ENCODE measurements at places on chromosomes 7 and 10.

GRCh38 chr7:108239501-108240225 lies 109.5 kb upstream of the LAMB4 start:
- no peak for DNase-seq

DNA sequence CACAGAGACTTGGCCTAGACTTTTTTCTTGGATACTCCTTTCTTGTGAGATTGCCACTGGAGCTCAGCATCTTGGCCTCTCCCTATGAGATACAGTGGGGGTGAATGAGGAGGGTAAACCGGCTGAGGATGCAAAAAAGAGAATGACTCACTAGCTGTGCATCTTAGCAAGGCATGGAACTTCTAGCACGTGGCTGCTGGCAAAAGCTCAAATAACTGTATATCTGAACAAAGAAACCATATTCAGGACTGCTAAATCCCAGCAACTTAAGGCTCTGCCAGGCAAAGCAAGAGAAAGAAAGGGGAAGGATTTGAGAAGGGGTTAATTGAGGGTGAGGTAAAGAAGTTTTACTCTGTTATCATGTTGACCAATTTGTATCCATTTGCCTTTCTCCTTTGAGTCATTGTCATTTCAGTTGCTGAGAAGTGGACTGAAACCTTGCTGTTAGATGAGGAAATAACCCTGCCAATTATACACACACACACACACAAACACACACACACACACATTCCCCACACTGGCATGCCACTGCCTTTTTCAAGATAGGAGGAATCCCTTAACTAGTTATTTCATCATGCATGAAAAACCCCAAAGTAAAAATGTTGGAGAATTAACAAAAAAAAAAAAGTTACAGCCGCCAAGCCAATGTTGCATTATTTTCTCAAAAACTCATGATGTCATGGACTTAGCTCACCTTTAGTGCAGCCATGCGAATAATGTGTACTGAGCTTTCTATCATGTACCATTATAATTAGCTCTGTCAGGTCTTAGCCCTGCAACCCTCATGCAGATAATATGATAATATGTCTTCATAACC lies 997.3 kb downstream of the LRMDA start:
- DNase-seq: peak; percentile 98

DNA sequence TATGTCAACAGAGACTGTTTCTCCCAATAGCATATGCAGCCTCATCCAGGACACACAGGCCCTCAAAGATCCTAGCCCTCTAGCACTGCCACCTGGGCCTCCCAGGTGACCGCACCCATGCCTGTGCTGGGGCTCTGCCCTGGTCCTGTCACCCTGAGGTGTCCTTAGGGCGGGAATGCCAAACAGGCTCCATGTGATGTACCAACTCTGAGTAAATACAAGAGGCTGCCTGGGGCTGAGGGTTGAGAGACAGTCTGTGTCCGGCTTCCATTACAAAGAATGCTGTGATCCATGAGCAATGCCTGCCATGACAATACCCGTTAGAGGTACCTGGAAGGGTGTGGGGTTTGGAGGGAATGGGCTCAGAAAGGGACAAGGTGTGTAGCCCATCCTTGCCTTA lies 83.0 kb upstream of the KAT6B start:
- no peak for DNase-seq

GRCh38 chr10:30752481-30752881 lies 122.9 kb upstream of the LYZL2 start:
- DNase-seq: no peak

DNA sequence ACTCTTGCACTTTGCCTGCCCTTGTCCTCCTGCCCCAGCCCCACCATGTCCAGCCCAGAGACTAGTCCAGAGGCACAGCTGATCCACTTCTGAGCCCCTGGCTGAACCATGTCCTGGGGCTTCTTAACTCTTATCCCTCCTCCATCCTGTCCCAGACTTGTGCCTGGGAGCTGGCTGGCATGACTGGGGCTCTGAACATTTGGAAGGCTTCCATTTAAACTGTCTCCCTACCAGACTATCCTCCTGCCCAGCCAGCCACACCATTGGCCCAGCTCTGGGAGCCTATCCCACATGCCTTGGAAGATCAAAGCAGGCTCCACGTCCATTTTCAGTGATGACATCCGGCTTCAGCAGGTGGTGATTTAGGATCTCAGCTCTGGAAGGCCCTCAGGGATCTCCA lies 57.4 kb downstream of the FAM241B start:
- DNase-seq: no peak

GRCh38 chr10:117360016-117360415 lies 15.2 kb downstream of the PDZD8 start:
- peak; percentile 22 for DNase-seq

GRCh38 chr7:40918701-40919271 lies 784.0 kb downstream of the SUGCT start:
- peak; percentile 86 for DNase-seq

- peak; percentile 83 for DNase-seq
Observed at GRCh38 chr10:108789919-108790318, 1133.4 kb downstream of the XPNPEP1 start.

- peak; percentile 70 for DNase-seq
Observed at GRCh38 chr7:20310963-20311742, 19.5 kb upstream of the ITGB8 start.

Data from fibroblast of skin of right biceps (primary cell).